SK-N-SH (cell line): ENCODE measurements at places on chromosomes 16 and 17. TPM values are rescaled to one million over a fixed set of nuclear protein-coding genes. Genes with fewer than 3 reads are reported as not detected.

DNA sequence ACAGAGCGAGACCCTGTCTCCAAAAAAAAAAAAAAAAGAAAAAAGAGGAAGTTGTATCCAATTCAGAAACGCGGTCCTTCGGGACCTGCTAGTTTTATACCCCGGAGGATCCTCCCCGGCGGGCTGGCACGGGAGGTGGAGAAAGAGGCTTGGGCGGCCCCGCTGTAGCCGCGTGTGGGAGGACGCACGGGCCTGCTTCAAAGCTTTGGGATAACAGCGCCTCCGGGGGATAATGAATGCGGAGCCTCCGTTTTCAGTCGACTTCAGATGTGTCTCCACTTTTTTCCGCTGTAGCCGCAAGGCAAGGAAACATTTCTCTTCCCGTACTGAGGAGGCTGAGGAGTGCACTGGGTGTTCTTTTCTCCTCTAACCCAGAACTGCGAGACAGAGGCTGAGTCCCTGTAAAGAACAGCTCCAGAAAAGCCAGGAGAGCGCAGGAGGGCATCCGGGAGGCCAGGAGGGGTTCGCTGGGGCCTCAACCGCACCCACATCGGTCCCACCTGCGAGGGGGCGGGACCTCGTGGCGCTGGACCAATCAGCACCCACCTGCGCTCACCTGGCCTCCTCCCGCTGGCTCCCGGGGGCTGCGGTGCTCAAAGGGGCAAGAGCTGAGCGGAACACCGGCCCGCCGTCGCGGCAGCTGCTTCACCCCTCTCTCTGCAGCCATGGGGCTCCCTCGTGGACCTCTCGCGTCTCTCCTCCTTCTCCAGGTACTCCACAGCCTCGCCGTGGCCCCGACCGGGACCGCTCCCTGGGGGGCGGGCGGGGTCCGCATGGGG lies at the start of gene CDH3:
Gene CDH3 (plus strand): TSS at position 596 of the 779 bp plus-strand sequence. CDS start 70 bp downstream, at position 666.
- H3K27me3 ChIP-seq, result peaks cover 33% of the 10 kb centered on the region
- DNase-seq, result peak; percentile 64
- no peak within 1 kb of the TSS for H3K27ac ChIP-seq
- no peak within 1 kb of the TSS for H3K4me3 ChIP-seq
- H3K36me3 ChIP-seq, result no peaks in the 10 kb centered on the region

DNA sequence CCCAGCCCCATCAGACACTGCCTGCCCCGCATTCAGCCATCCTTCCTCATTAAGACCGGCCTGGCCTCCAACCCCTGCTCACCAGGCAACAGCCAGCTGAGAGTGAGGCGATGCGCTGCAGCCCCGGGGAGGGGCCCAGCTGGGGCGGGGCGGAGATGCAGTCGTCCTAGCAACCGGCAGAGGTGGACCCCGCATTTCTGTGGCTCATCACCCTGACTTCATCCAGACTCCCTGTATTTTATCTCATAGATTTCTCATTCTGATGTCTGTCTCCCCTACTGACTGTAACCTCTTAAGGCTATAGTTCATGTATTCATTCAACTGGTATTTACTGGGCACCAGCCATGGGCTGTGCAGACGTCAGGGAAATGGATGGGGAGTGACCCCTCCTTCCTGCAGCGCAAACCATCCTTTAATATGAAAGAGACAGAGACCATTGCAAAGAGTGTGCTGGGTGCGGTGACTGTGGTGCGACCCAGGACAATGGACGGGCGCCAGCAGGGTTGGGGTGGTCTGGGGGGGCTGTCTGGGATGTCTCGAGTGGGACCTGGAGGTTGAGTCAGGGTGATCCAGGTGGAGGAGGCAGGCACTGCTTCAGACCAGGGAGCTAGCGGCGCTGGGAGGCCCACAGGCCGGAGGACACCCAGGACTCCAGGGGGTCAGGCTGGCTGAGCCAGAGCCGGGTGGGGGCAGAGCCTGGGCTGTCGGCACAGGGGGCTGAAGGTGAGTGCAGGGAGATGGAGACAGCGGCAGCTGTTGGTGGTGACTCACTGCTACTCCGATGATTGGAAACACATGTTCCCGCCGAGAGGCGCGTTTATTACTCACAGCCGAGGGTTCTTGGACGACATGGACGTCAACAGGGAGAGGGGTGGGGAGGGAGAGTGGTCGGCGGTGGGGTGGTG lies 10.5 kb upstream of the TIMP2 start:
- H3K4me3 ChIP-seq, result peak overlapping the region; percentile 55
- no peaks in the 10 kb centered on the region for H3K27me3 ChIP-seq
- peaks cover 51% of the 10 kb centered on the region for H3K4me1 ChIP-seq
- H3K27ac ChIP-seq, result peak overlapping the region; percentile 98
- peak; percentile 97 for DNase-seq

- no peaks in the 10 kb centered on the region for H3K4me1 ChIP-seq
- H3K27me3 ChIP-seq, result no peaks in the 10 kb centered on the region
- no peak overlapping the region for H3K4me3 ChIP-seq
- no peak overlapping the region for H3K27ac ChIP-seq
- DNase-seq, result no peak
Measured at GRCh38 chr16:82328881-82329469, 159.0 kb upstream of the MPHOSPH6 start.

The ACSM3 gene
- polyA plus RNA-seq, result 0.44 and 0.80 TPM in 2 replicates

- H3K36me3 ChIP-seq, result no peaks in the 10 kb centered on the region
- H3K4me1 ChIP-seq, result peaks cover 18% of the 10 kb centered on the region; the same call in 1 of the 2 replicates
- no peaks in the 10 kb centered on the region; the same call in 1 of the 2 replicates for H3K27me3 ChIP-seq
- peak; percentile 47 for DNase-seq
Measured at GRCh38 chr17:2797226-2797625, 988 bp downstream of the RAP1GAP2 start.

GRCh38 chr16:53745086-53745485 lies 41.1 kb downstream of the FTO start:
- H3K27ac ChIP-seq, result no peak overlapping the region; the same call in 1 of the 2 replicates
- no peak overlapping the region for H3K4me3 ChIP-seq
- H3K4me1 ChIP-seq, result peaks cover 19% of the 10 kb centered on the region; the same call in 1 of the 2 replicates
- H3K36me3 ChIP-seq, result no peaks in the 10 kb centered on the region

DNA sequence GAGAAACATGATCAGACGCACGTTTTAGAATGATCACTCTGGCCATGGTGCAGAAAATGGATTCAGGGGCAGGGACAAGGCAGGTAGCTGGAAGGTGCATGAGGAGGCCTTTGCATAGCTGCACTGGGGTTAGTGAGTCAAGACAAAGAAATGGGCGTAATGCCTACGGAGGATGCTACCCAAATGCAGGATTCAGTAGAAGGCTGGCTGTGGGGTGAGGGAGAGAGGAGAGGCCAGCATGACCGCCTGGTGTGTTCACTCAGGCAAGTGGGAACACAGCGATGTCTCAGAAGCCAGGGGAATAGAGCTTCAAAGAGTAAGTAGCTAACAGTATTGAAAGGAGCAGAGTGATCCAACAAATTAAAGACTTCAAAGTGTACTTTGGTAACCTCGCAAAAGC lies 31.2 kb downstream of the PMP22 start:
- no peaks in the 10 kb centered on the region for H3K4me1 ChIP-seq
- no peak overlapping the region for H3K27ac ChIP-seq
- DNase-seq, result no peak
- H3K36me3 ChIP-seq, result peaks cover 78% of the 10 kb centered on the region
- no peak overlapping the region for H3K4me3 ChIP-seq

- H3K27ac ChIP-seq, result no peak overlapping the region
- peaks cover 9% of the 10 kb centered on the region; the same call in 1 of the 2 replicates for H3K4me1 ChIP-seq
- DNase-seq, result no peak
- no peaks in the 10 kb centered on the region for H3K36me3 ChIP-seq
- H3K27me3 ChIP-seq, result peaks cover 28% of the 10 kb centered on the region
Measured at GRCh38 chr17:68595496-68595895, 5.7 kb downstream of the FAM20A start.

DNA sequence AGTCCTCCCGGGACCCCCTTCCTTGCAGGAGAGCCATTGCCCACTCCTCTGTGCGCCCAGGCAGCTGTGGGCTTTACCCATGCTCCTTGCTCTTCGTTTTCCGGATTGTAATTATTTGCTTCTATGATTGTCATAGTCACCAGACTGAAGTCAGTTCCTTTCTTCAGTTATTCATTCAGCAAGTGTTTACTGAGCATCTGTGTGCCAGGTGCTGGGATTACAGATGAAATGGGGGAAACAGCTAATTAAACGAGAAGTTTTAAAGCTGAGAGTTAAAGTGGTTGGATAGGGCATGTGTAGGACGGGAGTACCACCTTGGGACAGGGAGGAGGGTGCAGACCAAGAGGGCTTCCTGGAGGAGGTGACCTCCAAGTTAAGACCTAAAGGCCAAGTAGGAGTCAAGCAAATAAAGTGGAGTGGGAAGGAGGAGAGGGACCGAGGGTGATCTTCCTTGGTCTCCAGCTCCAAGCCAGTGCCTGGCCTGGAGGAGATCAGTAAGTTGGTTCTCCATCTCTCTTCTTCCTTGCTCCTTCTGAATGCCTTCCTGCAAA lies 126.6 kb downstream of the OR1D5 start:
- no peak overlapping the region for H3K4me3 ChIP-seq
- H3K27me3 ChIP-seq, result no peaks in the 10 kb centered on the region
- peaks cover 38% of the 10 kb centered on the region; the same call in 1 of the 2 replicates for H3K4me1 ChIP-seq
- H3K36me3 ChIP-seq, result no peaks in the 10 kb centered on the region

The LRRC59 gene
- polyA plus RNA-seq, result 122 and 137 TPM in 2 replicates

DNA sequence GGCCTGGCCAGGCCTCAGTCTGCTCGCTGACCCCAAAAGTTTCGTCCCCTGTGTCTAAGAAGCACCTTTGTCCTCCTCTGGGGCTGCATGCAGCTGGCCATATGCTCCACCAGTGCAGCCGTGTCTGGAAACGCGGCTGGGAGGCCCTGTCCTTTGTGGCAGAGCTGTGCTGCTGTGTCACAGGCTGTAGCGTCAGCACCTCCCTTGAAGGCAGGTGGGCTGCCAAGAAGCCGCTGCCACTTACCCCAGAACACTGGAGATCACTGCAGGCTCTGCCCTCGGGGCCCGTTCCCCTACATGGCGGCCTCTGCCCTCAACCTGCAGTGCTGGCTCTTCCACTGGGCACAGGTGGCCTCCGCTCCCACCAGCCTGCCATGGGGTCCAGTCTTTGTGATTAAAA lies 15.7 kb upstream of the MC1R start:
- DNase-seq, result no peak
- peaks cover 15% of the 10 kb centered on the region for H3K36me3 ChIP-seq
- no peaks in the 10 kb centered on the region for H3K27me3 ChIP-seq
- no peaks in the 10 kb centered on the region for H3K4me1 ChIP-seq
- H3K4me3 ChIP-seq, result no peak overlapping the region

DNA sequence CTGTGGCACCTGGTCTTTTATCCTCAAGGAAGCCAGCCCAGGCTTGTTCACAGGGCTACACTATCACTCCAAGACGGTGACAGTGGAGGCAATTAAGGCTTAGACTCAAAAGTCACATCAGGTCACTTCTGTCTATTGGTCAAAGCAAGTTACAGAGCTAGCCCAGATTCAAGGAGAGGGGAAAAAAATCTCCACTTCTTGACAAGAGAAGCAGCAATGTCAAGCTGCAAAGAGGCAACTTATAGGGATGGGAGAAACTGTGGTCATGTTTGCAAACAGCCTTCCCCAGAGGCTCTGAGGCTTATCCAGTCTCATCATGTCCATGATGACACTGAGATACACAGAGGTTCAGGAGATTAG lies 31.6 kb downstream of the SERPINF1 start:
- H3K4me1 ChIP-seq, result 0 out of 2 replicates have a peak, but pooled peaks cover 8% of the 10 kb centered on the region
- DNase-seq, result no peak
- H3K27ac ChIP-seq, result no peak overlapping the region
- H3K27me3 ChIP-seq, result no peaks in the 10 kb centered on the region
- no peak overlapping the region for H3K4me3 ChIP-seq
